ENCODE measurements at places on chromosomes 3 and 15. TPM values are rescaled to one million over a fixed set of nuclear protein-coding genes. Genes with fewer than 3 reads are reported as not detected.

Gene ABI3BP
- total RNA-seq: not detected

Gene POTEB3
- not detected for total RNA-seq

DNA sequence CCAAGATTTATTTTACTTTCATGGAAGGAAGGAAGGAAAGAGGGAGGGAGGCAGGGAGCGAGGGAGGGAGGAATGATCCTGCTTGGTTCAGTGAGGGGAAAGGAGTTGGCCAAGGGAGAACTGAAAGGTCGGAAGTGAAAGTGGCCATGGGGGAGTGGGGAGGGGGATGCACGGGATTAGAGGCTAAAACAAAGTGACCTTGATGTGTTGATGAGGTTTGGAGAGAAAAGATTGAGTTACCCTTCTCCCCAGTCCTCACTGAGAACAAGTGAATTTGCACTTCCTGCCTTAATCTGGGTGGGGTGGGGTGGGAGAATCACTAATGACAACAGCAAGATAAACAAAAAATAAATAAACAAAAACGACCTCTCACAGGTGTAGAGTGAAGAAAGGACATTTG is 212.0 kb upstream of the TLE3 start:
- no peak overlapping the region for H3K4me3 ChIP-seq
- H3K27me3 ChIP-seq: peaks cover 25% of the 10 kb centered on the region
- H3K27ac ChIP-seq: no peak overlapping the region
- peaks cover 5% of the 10 kb centered on the region for H3K36me3 ChIP-seq
- peaks cover 22% of the 10 kb centered on the region for H3K4me1 ChIP-seq

GRCh38 chr3:193783166-193783896 is 190.3 kb downstream of the OPA1 start:
- H3K36me3 ChIP-seq: no peaks in the 10 kb centered on the region
- no peak overlapping the region for H3K4me3 ChIP-seq
- peaks cover 5% of the 10 kb centered on the region for H3K4me1 ChIP-seq
- DNase-seq: no peak
- H3K27ac ChIP-seq: no peak overlapping the region

- DNase-seq: peak; percentile 58
- peaks cover 59% of the 10 kb centered on the region for H3K4me1 ChIP-seq
- H3K27ac ChIP-seq: peak overlapping the region; percentile 69
- peaks cover 17% of the 10 kb centered on the region for H3K36me3 ChIP-seq
- no peaks in the 10 kb centered on the region for H3K27me3 ChIP-seq
Observed at GRCh38 chr3:46946856-46947545, 29.5 kb downstream of the CCDC12 start.
